ENCODE measurements at places on chromosomes 5 and 9.

DNA sequence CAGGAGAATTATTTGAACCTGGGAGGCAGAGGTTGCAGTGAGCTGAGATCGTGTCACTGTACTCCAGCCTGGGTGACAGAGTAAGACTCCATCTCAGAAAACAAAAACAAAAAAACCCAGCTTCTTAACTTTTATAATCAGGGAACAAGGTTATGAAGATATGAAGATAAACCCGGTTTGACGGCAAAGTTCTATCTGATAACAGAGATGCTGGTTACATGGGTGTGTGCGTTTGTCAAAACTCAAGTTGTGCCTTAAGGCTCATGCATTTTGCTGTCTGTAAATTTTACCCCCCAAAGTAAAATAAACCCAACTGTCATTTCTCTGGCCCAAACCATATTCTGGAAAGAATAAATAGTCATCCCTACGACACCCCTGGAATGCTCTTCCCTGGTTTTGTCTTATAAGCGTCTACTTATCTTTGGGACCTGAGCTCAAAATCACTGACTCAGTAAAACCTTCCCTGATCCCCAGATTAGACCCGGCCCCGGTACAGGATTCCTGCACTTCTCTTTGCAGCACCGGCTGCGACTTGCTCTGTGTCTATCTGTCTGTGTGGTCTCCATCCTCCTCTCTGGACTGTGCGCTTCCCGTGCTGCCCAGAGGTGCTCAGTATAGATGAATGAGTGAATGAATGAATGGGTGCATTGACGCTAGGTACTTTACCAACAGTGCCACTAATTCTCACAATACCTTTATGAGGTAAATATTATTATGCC, 172.2 kb downstream of the DAB2IP start:
- no peak for DNase-seq

DNA sequence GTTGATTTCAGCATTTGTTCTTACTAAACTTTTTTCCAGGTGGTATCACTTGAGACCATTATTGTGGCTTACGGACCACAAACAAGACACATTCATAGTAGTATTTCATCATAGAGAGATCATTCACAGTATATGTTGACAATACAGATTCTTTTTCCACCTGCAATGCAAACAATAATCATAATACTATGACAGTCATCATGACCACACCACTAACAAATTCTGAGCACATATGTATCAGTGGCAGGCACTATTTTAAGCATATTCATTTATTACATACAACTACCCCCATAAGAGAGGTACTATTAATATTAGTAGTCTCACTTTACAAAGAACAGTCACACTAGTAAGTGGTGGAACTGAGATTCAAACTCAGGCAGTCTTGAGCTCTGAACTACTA, 31.0 kb upstream of the C9orf40 start:
- DNase-seq, result no peak

DNA sequence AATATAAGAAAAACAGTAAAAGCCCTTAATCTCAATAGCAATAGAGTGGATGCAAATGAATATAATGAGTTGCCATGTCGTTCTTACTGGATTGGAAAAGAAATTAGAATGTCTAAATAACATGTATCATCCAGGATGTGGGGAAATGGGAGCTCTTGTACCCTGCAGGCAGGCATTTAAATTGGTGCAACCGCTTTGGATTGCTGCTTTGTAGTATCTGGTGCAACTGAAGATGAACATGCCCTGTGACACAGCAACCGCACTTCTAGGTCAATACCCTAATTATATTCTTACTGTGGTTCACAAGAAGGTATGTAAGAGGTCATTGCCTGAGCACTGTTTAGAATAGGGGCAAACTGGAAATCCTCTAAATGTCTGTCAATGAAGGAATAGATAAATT, 18.9 kb downstream of the MRPS30 start:
- no peak for DNase-seq

DNA sequence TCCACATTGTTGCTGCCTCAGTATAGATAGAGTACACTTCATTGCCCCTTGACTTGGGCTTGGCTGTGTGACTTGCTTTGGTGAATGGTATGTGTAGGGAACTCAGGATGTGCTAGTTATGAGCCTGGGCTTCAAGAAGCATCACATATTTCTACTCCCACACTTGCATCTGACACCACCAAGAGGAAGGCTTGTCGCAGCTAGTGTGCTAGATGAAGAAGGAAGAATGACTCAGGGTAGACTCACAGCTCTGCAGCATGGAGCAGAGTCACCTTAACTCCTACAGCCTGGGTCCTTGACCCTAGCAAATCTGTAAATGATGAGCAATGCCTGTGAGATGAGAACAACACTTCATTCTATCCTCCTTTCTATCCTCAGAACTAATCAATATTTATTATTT, 261.8 kb downstream of the ASTN2 start:
- no peak for DNase-seq

GRCh38 chr5:168946363-168946762, 354.6 kb downstream of the SLIT3 start:
- peak; percentile 43 for DNase-seq

- no peak for DNase-seq
Observed at GRCh38 chr9:111943200-111943599, 46.6 kb downstream of the UGCG start.

GRCh38 chr5:63233361-63233760, 654.7 kb downstream of the LRRC70 start:
- DNase-seq, result no peak

DNA sequence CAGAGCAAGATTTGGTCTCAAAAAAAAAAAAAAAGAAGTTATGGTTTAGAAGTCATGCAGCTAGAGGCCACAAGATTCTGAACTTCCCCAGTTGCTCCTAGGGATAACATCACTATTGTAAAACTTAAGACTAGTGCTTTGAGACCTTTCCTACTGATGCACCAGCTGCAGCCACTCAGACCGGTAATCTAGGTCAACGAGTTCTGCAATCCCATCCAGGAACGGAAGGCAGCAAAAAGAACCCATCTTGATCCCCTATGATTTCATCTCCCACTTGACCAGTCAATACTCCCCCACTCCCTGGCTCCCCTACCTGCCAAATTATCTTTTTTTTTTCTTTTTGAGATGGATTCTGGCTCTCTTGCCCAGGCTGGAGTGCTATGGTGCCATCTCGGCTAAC, 46.9 kb upstream of the TTC39B start:
- DNase-seq, result no peak

DNA sequence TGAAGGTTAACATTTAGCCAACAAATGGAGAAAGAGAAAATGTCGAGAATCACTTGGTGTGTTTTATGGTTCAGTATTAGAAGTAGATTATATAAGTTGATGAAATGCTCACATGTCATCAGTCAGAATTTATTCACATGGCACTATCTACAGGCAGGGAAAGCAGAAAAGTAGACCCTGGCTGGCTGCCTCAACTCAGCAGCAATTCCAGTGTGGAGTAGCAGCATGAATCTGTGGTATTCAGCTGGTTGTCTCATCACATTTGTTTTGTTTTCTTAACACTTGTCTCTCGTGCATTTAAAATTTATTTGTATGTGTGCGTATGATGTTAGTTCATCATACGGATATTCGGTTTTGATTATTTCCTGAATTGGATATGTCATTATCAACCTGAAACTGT, 153.5 kb upstream of the OR13F1 start:
- DNase-seq, result no peak

DNA sequence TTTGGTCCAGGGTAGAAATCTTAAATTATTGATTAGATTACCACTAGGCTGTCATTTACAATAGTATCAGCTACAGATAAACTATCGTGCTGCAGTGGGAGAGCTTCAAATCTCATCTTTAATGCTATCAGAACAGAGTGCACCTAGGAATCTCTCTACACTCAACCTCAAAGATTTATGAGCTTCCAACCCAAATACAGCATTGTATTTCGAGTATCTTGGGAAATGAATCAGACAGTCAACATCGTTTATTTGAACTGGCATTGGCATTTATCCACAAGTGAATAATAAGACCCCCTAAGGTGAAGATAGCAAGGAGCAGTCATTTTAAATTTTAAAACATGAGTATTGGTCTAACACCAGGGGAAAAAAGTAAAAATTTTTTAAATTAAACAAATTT, 1203.2 kb downstream of the CDH12 start:
- DNase-seq, result no peak

DNA sequence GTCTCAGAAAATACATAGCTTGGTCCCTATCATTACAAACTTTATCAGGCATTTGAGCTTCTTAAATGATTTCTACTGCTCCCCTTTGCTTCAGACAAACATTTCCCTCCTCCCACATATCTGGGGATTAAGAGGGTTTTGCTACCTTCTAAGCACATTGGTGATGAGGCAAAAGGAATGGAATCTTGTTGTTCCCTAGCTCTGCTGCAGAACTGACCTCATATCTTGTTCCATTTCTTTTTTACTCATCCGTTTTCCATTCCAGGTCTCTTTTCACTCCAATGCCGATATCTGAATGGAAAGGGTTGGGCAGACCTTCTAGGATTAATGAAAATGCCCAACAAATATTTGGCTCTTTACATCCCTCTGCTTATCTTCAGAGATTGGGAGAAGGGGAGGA, 444.6 kb downstream of the ZNF608 start:
- DNase-seq, result no peak

DNA sequence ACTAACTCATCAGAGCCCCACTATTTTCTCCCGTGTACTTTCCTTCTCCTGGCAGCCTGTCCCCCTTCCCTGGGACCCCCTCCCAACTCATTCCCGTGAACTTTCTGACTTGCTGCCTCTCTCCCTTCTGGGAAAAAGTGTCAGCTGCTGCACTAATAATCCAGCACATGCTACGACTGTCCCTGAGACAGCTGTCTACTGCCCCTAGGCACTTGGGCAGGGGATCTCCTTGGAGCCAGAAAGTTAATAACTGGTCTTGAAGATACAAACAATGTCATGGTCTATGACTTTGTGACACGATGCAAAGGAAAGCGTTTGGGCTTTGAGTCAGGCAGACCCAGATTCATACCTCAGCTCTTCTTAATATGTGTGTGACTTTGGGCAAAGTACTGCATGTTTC, 10.1 kb upstream of the RNF183 start:
- no peak for DNase-seq

DNA sequence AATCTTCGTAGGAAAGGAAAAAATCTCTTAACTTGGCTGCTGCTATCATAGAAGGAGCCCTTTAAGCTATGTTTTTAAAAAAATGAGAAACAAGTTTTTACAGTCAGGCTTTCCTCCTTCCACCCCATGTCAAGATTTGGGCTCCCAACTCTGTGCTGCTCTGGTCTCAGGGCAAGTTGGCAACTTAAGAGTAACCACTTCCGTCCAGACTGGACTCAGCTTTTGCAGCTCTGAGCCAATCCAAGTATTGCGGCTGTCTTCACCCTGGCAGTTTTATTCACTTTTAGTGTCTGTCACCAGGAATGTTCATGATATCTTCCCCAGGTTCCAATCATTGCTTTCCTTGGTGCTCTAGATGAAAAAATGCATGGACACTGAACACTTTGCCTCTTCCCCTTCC, 115.9 kb upstream of the GAS1 start:
- no peak for DNase-seq

GRCh38 chr5:93209476-93209875, 371.5 kb downstream of the NR2F1-AS1 start:
- DNase-seq, result no peak

DNA sequence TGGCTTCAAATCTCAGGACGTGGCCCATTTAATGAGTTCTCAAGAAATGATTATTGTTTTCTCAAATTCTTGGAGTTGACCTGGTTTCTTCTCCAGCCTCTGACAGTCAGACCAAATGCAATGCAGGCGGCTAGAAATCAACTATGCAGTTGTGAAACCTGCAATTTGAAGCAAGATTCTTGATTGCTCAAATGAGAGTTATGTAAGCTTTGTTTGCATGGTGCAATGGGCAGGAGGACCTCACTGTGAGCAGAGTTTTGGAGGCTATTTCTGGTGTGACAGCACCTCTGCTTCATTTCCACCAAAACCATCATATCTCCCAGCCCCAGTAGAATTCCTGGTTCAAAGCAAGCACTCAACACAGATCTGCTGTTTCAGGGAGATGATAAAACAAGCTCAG, 500.0 kb upstream of the KLF4 start:
- DNase-seq, result no peak

GRCh38 chr5:170195961-170196360, 36.8 kb upstream of the C5orf58 start:
- DNase-seq, result no peak

DNA sequence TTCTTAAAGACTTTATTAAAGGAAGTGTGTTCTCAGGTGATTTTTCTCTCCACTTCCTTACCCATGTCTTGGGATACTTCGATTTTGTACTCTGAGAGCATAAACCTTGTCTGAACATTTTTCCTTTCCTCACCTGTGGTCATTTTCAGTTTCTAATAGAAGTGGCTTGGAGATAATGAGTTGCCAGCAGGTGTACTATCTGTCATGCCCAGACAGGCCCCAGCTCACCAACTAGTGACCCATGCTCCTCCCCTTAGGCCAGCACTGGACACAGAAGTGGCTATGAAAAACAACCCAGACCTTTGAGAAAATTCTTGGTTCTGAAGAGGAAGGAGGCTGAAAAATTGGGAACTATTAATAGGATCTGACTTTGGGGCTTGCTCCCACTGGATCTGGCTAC, 49.2 kb upstream of the SMIM32 start:
- no peak for DNase-seq

DNA sequence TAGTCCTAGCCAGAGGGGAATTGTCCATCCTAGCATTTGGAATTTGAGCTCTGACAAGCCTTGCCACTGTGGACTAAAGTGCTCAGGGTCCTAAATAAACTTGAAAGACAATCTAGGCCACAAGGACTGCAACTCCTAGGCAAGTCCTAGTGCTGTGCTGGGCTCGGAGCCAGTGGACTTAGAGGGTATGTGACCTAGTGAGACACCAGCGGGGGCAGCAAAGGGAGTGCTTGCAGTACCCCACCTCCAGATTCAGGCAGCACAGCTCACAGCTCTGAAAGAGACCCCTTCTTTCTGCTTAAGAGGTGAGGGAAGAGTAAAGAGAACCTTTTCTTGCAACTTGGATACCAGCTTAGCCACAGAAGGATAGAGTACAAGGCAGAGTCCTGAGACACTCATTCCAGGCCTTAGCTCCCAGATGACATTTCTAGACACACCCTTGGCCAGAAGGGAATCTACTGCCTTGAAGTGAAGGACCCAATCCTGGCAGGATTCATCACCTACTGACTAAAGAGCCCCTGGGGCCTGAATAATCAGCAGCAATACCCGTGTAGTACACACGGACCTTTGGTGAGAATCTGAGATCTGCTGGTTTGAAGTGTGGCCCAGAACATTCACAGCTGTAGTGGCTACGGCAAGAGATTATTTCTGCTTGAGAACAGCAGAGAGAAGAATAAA, 164.6 kb downstream of the CCDC171 start:
- DNase-seq, result no peak

GRCh38 chr9:36793277-36793676, 220.6 kb downstream of the MELK start:
- DNase-seq, result no peak

GRCh38 chr9:36158917-36159316, 10.3 kb upstream of the CCIN start:
- DNase-seq, result no peak

DNA sequence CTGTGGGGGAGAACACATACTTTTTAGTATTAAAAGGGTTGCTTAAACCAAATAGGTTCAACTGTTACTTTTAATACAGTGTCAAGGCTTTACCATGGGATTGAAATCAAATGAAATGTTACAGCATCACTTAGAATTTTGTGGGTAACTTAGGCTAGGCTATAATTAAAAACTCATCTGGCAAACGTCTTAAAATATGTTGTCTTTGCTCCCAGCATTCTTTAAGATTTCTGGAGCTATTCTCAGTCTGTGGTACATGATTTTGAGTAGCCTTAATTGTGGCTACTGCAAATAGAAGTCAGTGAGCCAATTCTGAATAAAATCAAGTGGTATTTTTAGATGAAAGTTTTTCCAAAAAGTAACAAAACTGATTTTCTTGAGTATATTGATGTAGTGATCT, 30.7 kb downstream of the UHRF2 start:
- DNase-seq, result no peak

All from T-helper 2 cell (primary cell).